CD8-positive, alpha-beta memory T cell (primary cell): ENCODE measurements at places on chromosomes 2 and 18. TPM values are rescaled to one million over a fixed set of nuclear protein-coding genes. Genes with fewer than 3 reads are reported as not detected.

GRCh38 chr18:9025091-9025838, 77.2 kb upstream of the NDUFV2 start:
- H3K4me3 ChIP-seq, result no peak overlapping the region
- DNase-seq, result no peak
- no peak overlapping the region for H3K27ac ChIP-seq
- H3K27me3 ChIP-seq, result no peaks in the 10 kb centered on the region

GRCh38 chr2:187171318-187171717, 276.7 kb downstream of the CALCRL start:
- H3K36me3 ChIP-seq, result no peaks in the 10 kb centered on the region
- no peaks in the 10 kb centered on the region for H3K27me3 ChIP-seq
- no peak overlapping the region for H3K4me3 ChIP-seq

- no peak for DNase-seq
- no peak overlapping the region for H3K27ac ChIP-seq
- H3K27me3 ChIP-seq, result no peaks in the 10 kb centered on the region
- no peak overlapping the region for H3K4me3 ChIP-seq
- H3K4me1 ChIP-seq, result no peaks in the 10 kb centered on the region
These were observed 73.9 kb upstream of the SOX11 start for GRCh38 chr2:5618271-5618670.

GRCh38 chr18:12254136-12254819, at the start of gene CIDEA:
Gene CIDEA, plus strand, starts transcription at chr18:12254361. Its CDS starts 23 bp downstream, at chr18:12254384.
- H3K27ac ChIP-seq, result no peak within 1 kb of the TSS
- H3K4me3 ChIP-seq, result no peak within 1 kb of the TSS
- peaks cover 3% of the 10 kb centered on the region for H3K27me3 ChIP-seq

DNA sequence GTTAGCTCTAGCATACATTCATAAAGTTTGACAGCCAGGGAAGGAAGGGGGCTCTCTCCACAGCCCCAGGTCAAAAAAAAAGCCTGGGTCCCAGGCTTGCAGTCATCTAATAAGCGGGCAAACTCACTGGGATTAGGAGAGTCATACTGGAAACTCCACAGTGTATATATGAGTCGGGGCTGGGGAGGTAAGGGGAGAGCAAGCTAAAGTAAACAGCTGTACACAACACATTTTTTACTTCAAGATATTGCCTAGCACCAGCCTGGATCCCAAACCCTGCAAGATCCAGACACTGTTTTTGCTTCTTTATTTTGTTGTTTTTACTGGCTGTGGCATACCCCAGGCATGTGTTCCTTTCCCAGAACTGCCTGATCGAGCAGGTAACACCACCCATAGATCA, 291.3 kb upstream of the TANK start:
- no peak for DNase-seq
- H3K4me3 ChIP-seq, result no peak overlapping the region
- H3K27ac ChIP-seq, result no peak overlapping the region

- no peak for DNase-seq
- H3K4me1 ChIP-seq, result peaks cover 39% of the 10 kb centered on the region
- no peaks in the 10 kb centered on the region for H3K36me3 ChIP-seq
- no peak overlapping the region for H3K27ac ChIP-seq
- H3K4me3 ChIP-seq, result no peak overlapping the region
- H3K27me3 ChIP-seq, result no peaks in the 10 kb centered on the region
These were observed 12.3 kb upstream of the DCTN1 start for GRCh38 chr2:74392449-74392743.

DNA sequence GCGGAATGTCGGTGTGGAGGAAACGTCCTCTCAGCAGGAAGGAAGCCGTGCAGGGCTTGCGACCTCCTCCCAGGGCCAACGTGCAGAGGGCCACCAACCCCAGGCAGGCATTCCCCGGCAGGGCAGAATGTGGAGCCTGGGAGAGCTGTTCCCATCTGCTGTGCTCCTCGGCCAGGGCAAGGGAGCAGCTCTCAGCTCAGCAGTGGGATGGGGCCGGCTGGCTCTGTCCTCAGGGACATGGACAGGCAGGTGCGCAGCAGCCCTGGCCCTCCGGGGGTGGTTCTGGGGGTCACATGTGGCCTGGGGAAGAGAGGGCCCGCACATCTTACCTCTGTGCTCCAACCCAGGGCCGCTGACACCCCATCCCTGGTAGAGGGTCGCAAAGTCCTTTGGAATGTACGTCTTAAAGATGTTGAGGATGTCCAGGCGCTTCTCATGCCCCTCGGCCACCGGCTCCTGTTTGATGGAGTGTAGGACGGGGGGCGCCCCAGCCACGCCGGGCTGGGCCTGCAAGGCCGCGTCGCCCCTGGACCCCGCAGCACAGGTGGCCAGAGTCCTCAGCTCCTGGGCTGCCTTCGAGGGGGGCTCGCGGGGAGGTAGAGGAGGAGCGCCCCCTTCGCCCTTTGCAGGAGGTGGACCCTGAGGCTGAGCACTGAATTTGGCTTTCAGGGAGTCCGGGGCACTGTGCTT, 116.4 kb downstream of the ZNF516 start:
- no peaks in the 10 kb centered on the region for H3K27me3 ChIP-seq
- DNase-seq, result no peak
- no peaks in the 10 kb centered on the region for H3K36me3 ChIP-seq
- no peak overlapping the region for H3K27ac ChIP-seq

- H3K4me1 ChIP-seq, result no peaks in the 10 kb centered on the region
- no peak overlapping the region for H3K27ac ChIP-seq
- no peaks in the 10 kb centered on the region for H3K36me3 ChIP-seq
- no peak overlapping the region for H3K4me3 ChIP-seq
- H3K27me3 ChIP-seq, result no peaks in the 10 kb centered on the region
- peak; percentile 49 for DNase-seq
These were observed 241.5 kb downstream of the ICOS start for GRCh38 chr2:204177977-204178522.

GRCh38 chr18:79769698-79770500, 27.8 kb upstream of the KCNG2 start:
- no peak for DNase-seq
- no peak overlapping the region for H3K4me3 ChIP-seq
- H3K27me3 ChIP-seq, result no peaks in the 10 kb centered on the region

DNA sequence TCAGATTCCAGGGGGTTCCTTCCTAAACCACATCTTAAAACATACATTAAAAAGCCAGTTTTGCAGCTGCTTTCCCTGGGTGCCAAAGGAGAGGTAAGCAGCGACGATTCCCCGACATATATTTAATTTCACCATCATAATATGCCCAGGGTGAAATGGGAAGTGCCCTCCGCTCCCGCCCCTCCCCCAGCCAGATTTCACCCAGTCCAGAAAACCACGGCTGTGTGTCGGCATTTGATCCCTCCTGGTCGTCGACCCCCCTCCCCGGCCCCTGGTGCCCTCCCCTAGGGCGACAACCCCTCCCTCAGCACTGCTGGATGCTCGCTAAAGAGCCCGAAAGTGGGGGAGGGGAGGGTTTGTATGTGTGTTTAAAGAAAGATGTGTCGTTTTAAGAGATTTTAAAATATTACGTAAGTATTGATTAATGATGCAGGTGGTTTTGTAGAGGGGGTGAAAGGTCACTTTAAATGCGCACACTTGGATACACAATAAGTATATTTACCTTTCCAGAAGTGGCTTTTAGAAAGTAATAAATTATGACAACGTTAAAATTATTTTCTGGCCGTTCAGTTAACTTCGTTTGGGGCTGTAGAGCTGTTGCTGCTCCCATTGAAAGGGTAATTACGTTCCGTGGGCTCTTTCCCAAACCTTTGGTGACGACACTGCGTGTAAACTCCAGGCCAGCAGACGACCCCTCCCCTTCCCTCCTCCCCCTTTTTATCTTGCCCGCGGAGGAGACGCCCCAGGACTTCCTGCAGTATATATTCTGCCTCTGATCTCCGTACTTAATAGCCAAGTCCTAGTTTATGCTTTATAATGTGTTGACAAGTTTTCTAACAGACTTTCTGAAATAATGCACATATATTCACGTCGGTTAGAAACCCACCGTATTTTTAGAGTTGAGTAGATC, 3.4 kb upstream of the BCL11A start:
- no peak for DNase-seq
- H3K4me3 ChIP-seq, result peak overlapping the region; percentile 27
- peaks cover 27% of the 10 kb centered on the region for H3K4me1 ChIP-seq
- peaks cover 50% of the 10 kb centered on the region for H3K27me3 ChIP-seq
- H3K27ac ChIP-seq, result no peak overlapping the region

GRCh38 chr2:229407170-229407569, 136.1 kb upstream of the PID1 start:
- no peaks in the 10 kb centered on the region for H3K4me1 ChIP-seq
- H3K27me3 ChIP-seq, result no peaks in the 10 kb centered on the region
- H3K4me3 ChIP-seq, result no peak overlapping the region
- H3K27ac ChIP-seq, result no peak overlapping the region
- DNase-seq, result no peak
- no peaks in the 10 kb centered on the region for H3K36me3 ChIP-seq

DNA sequence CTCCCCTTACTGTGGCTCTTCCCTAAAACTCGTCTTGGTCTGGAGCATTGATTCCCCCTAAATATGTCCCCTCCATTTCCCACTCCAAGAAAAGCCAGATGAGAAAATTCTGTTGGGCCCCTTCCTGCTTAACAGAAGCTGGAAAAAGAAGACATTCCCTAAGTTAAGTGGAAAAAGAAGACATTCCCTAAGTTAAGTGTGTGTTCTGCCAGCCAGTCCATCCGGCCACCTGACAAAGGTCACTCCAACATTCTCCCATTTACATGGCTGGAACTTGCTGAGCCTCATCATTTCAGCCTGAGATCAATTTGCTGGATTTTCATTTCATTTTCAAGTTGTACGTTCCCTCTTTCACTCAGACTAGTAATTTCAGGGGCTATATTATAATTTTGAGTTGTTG, 52.0 kb downstream of the LYPD1 start:
- H3K27me3 ChIP-seq, result no peaks in the 10 kb centered on the region
- DNase-seq, result no peak
- no peaks in the 10 kb centered on the region for H3K4me1 ChIP-seq
- H3K36me3 ChIP-seq, result no peaks in the 10 kb centered on the region

GRCh38 chr18:57976230-57976773, 67.7 kb upstream of the NEDD4L start:
- no peaks in the 10 kb centered on the region for H3K4me1 ChIP-seq
- no peaks in the 10 kb centered on the region for H3K27me3 ChIP-seq
- no peaks in the 10 kb centered on the region for H3K36me3 ChIP-seq
- DNase-seq, result no peak

GRCh38 chr2:141021109-141021508, 1109.7 kb downstream of the LRP1B start:
- no peaks in the 10 kb centered on the region for H3K4me1 ChIP-seq
- H3K4me3 ChIP-seq, result no peak overlapping the region
- no peak for DNase-seq
- no peak overlapping the region for H3K27ac ChIP-seq
- H3K27me3 ChIP-seq, result no peaks in the 10 kb centered on the region

The PAX8 gene
- 2.3 TPM for total RNA-seq

The VIL1 gene
- total RNA-seq, result not detected

The CFAP65 gene
- total RNA-seq, result not detected

The RFX8 gene
- not detected for total RNA-seq

The FAM237A gene
- not detected for total RNA-seq

The MYOM1 gene
- 0.84 TPM for total RNA-seq
